ENCODE measurements at places on chromosomes 6 and 20.

DNA sequence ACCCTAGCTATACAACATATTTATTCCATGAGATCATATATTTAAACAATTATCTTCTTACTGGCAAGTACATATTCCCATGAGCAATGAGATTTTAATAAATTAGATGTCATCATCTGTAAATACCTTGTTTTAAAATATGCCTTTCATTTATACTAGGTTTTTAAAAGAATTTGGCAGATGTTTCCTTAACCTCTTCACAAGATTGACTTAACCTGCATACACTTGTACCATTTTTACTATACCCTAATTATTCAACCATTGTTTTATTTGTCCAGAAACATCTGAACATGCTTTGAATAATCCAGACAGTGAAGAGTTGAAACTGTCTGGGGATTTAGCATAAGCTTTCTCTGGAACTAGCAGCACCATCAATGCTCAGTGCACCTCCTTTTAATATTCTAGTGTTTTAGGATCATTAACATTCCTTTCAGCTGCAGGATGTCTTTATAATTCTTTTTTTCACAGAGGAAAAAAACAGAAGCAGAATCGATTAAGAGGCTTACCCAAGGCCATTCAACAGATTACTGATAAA lies 188.0 kb upstream of the TENT5A start:
- no peak for DNase-seq

GRCh38 chr20:8401556-8401955 lies 269.5 kb downstream of the PLCB1 start:
- DNase-seq, result no peak

GRCh38 chr6:130070326-130070725 lies 51.9 kb downstream of the L3MBTL3 start:
- DNase-seq, result peak; percentile 52

- DNase-seq, result no peak
Measured at GRCh38 chr20:31967830-31968249, at the start of gene XKR7. XKR7 (plus strand) TSS chr20:31968151; CDS start chr20:31968176, 25 bp downstream.

DNA sequence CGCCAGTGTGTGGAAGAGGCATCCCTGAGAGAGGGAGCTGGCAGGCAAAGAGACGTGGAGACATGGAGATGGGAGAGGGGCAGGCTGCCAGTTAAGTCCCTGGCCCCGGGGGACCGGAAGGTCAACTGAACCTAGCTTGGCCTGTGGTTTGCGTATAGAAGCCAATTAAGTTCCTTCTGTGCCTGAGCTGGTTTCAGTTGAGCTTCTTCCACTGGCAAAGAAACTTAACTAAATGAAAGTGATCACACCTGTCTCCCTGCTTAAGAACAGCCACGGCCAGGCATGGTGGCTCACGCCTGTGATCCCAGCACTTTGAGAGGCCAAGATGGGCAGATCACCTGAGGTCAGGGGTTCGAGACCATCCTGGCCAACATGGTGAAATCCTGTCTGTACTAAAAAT lies 26.7 kb upstream of the NNAT start:
- no peak for DNase-seq

DNA sequence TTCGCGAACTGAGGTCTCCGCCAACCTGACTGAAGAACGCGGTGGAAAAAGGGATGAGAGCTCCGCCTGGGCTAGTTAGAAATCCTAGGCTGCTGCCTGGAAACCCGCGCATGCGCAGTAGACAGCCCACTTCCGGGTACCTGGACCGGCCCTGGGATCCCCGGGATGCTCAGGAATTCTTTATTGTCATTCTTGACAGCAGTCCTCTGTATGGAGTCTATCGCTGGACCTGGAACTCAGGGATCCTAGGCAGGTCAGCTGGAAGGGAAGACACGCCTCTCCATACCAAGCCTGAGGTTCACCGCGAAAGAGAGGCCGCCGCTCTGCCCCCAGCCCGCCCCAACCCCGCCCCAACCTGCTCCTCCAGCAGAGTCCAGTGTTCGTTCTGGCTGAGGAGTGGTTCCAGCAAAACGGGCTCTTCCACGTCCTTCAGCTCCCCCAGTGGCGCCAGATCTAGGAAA lies 1379.2 kb upstream of the DEFB115 start:
- no peak for DNase-seq

- DNase-seq, result peak; percentile 85
Measured at GRCh38 chr6:43917878-43918382, 147.9 kb downstream of the VEGFA start.

All from amniotic epithelial cell (primary cell).